ENCODE measurements at places on chromosomes 7 and 10.

- DNase-seq: peak; percentile 71
These were observed 66.7 kb upstream of the PITRM1 start for GRCh38 chr10:3239066-3239919.

- DNase-seq: peak; percentile 5
These were observed 43.5 kb downstream of the TMEM270 start for GRCh38 chr7:73904219-73905137.

DNA sequence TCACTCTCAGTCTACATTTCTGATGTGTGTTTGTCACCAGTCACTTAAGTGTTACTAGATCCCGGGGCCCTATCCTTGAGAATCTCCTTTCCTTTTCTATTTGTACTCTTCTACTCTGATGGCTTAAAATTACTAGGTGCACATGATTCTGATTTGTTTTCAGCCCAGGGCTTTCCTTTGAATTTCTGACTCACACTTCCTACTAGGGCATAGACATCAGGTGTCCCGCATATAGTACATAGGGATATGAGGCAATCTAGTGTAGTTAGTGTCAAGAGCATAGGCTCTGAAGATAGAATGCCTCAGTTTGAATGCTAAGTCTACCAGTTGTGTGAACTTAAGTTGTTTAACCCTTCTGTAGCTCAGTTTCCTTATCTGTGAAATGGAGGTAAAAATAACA lies 49.4 kb upstream of the LRRN3 start:
- DNase-seq: no peak

- peak; percentile 83 for DNase-seq
These were observed 20.4 kb downstream of the DNAJB12 start for GRCh38 chr10:72334196-72334824.

DNA sequence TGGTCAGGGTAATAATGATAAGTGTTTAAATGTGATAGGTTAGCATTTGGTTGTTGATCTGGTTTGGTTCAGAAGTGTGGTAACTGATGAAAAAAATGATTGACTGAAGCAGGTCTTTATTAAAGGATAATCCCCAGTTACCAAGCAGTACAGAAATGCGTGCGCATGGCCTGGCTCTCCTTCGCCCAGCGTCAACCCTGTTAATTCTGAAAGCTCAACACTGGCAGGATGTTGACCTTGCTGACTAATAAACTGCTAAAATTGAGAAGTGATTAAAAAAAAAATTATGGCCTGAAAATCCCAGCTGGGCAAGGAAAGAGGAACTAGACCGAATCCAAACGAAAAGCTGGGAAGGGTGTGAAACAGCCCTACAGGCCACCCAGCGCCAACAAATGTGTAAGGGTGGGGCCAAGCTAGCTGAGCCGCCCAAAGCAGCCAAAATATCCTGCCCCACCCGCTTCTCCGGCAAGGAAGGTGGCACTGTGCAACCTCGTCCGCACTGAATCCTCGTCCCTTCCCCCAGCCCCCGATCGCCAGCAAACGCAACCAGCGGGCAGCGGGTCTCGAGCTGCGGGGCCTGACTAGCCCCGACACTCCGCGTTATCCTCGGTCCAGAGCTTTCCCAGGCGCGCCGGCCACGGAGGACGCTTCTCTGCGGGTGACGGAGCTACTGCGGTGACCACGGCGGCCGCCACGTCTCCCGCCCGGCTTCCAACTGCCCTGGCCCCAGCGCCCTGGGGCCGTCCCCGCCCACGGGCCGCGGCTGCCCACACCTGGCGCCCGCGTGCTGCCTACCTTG lies 561 bp downstream of the SHTN1 start:
- DNase-seq: peak; percentile 68

GRCh38 chr10:45653454-45653853 lies 19.1 kb downstream of the ZFAND4 start:
- DNase-seq: no peak

DNA sequence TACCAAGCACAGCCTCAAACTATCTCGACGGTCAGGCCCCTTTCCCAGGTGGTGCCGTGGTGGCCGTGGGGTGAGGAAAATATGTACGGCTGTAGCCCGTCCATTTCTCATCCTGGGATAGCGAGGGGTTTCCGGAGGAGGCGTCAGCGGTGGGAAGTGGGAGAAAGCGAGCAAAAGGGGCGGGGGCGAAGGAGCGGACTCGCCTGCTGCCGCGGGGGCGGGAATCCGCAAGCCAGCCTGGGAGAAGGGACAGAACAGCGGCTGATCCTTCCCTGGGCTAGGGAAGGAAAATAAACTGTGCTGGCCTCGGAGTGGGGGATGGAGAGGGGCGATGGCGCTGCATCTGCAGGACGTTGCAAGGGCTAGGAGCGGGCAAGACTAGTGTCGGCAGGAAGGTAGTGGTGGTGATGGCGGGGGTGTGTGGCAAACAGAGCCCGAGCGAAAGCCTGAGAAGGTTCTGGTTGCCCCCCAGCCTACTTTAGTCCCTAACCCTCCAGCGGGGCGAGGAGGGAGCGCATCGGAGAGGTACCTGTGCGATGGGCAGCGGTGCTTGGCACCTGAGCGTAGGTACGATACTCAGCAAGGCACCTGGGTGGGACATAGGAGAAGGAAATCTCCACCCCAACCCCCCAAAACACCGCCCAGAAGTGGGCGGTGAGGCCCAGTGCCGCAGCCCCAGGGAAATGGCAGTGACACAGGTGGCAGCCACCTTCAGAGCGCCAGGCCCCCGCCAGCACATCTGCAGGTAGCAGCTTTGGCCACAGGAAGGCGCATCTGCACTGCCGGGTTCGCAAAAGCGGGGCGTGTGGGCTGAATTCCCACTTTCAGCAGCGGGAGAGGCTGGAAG lies 49.9 kb upstream of the STEAP1B start:
- DNase-seq: no peak

DNA sequence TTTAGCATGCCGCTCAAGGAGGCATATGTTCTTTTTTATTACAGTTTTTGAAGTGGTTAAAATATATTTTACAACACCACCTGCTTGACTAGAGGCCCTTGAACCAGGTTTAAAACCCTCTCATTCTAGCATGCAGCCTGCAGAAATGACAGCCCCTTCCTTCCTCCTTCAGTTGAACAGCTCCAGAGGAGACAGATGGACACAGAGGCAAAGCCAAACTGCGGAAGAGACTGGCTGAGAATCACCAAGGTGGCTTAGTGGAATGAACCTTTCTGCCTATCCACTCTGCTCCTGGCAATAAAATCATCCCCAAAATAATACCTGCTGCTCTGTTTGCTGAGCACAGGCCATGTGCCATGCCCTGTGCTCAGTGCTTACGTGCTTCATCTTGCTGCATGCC lies 23.9 kb upstream of the PLPP4 start:
- peak; percentile 26 for DNase-seq

DNA sequence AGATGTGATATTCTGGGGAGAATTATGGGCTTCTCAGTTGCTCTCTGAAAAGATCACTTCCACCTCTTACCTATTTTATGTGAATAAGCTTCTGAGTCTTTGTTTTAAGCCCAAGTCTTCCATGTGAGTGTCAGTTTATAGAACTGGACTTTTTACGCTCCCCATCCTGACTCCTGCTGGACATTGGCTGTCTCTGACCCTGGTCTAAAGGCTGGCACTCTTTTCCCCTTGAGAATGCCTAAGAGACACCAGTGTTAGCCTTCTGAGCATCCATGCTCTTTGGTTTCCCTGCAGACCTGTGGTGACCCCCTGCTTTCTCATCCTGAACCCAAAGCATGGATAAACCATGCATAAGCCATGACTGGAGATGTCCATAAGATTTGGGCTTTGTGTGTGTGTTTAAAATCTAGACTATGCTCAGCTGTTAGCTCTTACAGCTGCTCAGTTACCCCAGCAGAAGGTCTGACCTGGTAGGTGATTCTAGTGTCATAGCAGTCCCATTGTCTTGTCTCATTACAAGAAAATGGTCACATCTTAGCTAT lies 148.6 kb upstream of the IMMP2L start:
- no peak for DNase-seq

GRCh38 chr7:108434010-108434409 lies 22.2 kb downstream of the NRCAM start:
- no peak for DNase-seq

GRCh38 chr7:4834601-4835397 lies 27.0 kb downstream of the PAPOLB start:
- no peak for DNase-seq

DNA sequence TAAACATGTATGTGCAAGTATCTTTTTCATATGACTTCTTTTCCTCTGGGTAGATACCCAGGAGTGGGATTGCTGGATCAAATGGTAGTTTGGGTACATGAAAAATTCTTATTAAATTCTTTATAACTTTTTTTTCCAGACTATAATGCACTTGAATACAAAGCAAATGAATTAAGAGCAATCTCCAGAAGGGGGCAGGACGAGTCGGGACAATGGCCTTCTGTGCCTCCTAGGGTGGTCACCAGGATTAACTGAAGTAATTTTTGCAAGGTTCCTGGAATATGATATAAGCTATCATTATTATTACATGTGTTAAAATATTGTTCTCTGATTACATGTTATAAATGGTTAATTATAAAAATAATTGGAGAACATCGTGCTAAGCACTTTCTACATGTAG lies 127.2 kb downstream of the PPP1R17 start:
- no peak for DNase-seq

DNA sequence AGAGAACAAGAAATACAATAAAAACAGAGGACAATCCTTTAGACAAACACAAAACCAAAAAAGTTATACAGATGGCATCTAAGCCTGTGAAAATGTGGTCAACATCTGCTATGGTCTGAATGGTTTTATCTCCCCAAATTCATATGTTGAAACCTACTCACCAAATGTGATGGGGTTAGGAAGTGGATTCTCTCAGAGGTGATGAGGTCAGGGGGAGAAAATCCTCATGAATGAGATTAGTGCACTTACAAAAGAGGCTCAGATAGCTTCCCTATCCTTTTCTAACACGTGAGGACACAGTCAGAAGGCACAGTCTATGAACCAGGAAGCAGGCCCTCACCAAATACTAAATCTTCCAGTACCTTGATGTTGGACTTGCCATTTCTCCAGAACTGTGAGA lies 147.8 kb upstream of the GPR22 start:
- DNase-seq: no peak

DNA sequence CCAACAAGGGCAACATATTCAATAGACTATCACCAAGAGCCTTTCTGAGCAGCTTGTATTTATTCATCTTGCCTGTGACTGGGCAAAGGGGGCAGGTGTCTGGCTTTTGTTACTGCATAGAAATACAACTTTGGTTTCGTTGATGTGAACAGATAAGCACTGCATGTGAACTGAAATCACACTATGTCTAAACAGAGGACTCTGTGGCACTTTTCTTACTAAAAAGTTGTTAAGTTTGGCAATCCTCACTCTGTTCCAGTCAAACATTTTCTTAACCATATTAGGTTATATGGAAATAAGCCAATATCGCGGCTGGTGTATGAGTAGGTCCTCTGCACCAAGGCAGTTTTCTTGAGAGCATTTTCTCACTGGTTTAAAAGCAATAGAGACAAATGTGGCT lies 48.5 kb downstream of the CALD1 start:
- no peak for DNase-seq

GRCh38 chr7:92135052-92135889 lies 994 bp upstream of the CYP51A1 start:
- DNase-seq: peak; percentile 4

- no peak for DNase-seq
These were observed 142.2 kb downstream of the PLPP4 start for GRCh38 chr10:120599200-120599724.

GRCh38 chr10:60706146-60706545 lies 72.1 kb upstream of the CDK1 start:
- DNase-seq: no peak

DNA sequence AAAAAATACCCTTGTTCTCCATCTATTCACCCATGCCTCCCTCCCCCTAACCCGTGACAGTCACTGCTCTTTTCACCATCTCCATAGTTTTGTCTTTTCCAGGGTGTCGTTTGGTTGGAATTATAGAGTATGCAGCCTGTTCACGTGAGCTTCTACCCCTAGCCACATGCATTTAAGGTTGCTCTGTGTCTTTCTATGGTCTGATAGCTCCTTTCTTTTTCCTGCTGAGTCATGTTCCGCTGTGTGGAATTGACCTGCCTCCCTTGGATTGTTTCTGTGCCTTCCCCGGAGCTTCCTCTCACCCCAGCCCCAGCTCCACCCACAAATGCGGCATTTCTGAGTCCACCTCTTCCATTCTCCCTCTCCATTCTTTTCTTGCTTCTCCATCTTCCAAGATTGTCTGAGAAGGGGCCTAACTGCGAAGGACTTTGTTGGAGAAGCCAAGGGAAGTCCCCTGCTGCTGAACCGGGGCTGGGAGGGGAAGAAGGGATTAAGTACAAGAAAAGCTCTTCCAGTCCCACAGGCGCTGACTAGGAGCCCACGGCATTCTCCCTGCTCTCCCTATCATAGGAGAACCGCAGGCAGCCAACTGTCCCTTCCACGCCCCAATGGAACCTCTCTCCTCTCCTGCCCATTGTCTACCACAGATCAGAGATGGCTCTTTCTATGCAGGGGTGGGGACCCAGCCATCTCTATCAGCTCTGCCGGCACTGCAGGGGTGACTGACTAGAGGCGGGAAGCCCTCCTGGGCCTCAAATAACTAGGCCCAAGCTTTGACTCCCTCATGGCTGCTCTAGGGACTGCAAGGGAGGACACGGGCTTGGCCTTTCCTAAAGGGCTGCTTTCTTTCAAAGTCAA lies 87.5 kb upstream of the ANLN start:
- DNase-seq: peak; percentile 14

DNA sequence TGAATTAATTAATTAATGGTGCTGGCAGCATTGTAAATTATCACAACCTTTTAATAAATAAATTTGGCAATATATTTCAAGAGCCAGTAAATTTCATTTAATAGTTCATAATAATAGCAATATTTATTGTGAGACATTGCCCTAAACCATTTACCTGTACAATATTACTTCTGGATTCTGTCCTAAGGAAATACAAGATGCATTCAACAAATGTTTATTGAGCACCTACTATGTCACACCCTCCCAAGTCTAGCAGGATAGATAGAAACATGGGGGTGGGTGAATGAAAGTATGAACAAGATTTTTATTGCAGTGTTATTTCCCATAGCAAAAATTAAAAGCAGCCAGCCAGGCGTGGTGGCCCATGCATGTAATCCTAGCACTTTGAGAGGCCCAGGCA lies 4.4 kb upstream of the HERC4 start:
- DNase-seq: no peak

- no peak for DNase-seq
These were observed 4.6 kb upstream of the SMARCD3 start for GRCh38 chr7:151252961-151253711.

- DNase-seq: no peak
These were observed 100.3 kb downstream of the MKI67 start for GRCh38 chr10:128025951-128026350.

DNA sequence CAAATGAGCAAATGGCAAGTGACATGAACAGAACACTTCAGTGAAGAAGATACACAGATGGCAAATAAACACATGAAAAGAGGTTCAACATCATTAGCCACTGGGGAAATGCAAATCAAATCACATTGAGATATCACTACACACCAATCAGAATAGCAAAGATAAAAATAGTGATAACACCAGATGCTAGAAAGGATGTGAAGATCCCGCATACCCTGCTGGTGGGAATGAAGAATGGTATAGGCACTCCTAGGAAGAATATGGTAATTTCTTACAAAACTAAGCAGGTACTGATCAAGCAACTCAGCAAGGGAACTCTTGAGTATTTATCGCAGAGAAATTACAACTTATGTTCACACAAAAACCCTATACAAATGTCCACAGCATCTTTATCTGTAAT lies 11.2 kb downstream of the LAMB4 start:
- DNase-seq: no peak
